Stimulated activated CD4-positive, alpha-beta T cell treated with anti-CD3 and anti-CD28 coated beads, Interleukin-1b, Interleukin-23, amount 100 ng/mL, for 4 hours (primary cell): ENCODE measurements at places on chromosomes 6 and 20.
A peak's percentile ranks its signal among the peaks of the same experiment; 100 is the strongest.

DNA sequence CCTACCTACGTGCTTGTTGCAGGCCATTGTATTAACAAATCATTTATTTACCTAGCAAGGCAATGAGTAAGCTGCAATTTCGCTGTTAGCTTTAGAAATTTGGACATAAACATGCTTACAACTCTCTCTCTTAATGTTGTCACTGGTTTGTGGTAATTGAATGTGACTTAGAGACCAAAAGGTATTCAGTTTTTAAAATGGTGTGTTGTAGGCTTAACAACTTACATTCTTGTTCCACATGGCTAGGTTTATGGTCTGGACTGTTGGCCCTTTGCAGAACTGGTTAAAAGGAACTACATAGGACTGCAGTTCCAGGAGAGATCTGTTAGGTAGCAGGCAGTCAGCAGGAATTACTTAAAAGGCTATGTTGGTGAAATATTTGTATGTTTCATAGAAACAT lies 10.3 kb upstream of the CTAGE9 start:
- no peak for DNase-seq

GRCh38 chr6:160398674-160399271 lies 50.6 kb downstream of the SLC22A3 start:
- no peak for DNase-seq

DNA sequence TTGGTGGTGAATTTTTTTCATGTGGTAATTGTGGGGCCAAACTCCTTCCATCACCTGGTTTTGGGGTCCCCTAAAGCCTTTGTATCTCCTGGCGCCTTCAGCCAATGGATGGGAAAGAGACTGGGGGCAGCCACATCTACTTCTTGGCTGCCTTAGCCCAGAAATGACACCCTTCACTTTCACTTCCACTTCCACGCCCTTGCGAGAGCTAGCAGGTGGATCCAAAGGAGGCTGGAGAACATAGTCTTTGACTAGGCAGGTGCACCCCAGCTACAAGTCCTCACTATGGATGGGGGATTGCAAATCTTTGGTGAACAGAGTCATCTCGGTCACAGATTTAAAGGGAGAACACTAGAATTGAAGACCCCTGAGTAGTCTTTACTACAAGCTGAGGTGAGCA lies 70.8 kb downstream of the NDUFAF5 start:
- DNase-seq = no peak

DNA sequence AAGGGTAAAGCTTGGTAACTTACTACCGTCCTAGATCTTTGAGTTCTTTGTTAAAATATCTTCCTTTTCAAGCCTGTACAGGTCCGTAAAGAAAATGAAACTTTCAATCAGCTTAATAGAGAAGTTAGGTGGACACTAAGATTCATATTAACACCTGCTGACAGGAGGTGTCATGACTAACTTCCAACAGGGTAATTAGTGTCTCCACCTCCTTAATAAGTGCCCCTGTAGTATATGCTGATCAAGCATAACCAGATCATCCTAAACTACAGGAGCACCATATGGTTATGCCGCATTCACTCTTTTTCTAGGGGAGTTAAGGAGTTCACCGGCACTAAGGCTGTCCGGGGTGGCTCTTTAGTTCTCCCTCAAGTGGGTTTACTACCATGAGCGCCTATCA lies 23.9 kb upstream of the RALGAPA2 start:
- DNase-seq = no peak

DNA sequence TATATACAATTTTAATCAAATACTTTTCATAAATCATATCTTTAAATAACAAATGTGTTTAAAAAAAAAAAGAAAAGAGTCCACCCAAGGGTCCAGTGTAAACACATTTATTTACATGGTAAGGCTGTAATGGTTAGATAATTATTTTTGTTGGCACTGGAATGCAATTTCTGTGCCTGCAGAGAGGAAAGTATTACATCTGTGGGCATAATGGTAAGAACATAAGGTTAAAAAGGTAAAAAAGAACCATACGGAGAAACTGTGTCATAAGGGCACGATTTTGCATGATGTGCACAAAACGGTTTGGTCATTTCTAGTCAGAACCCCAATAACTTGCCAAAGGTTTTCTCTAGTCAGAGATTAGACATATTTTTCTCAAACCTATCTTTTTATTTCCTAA lies 54.3 kb downstream of the RWDD2A start:
- no peak for DNase-seq

DNA sequence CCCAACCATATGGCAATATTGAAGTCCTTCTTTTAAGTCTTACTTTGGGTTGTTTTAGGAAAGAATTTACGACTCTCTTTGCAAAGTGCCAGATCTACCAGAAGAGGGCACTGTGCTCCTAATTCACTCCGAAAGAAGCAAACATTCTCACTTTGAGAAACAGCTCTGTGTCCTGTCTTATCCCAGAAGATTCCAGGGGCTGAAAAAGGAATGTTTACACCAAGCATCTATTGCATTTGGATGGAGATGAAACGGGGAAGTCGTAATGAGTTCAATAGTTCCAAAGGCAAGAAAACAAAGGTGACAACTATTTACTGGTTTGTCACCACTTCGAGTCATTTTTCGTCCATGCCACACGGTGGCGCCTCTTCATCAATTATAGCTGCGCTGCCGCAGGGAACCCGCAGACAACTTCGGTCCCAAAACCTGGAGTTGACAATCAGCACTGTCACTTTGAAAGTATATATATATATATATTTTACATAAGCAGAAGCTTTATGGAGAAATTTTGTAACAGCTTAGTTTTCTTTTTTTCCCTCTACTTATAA lies 121.6 kb downstream of the MOXD1 start:
- peak; percentile 67 for DNase-seq

DNA sequence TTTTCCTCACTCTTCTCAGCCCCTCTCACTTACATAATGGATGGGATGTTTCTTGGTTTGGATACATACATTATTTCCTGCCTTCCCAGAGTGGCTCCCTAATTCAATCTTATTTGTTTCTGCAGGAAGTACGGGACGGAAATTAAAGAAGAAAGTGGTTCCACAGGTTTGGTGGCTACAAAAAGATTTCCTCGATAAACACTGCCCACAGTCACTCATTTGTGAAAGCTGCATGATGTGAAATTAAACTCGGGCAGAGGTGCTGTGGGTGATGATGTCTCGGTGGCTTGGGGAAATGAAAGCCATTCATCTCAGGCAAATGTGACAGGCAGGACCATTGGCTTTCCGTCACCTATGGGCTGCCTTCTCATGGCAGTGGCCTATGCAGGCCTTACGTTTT lies 119.5 kb upstream of the KCNG1 start:
- no peak for DNase-seq

GRCh38 chr20:3276680-3277015 lies 37.7 kb upstream of the SLC4A11 start:
- DNase-seq = no peak

GRCh38 chr6:13140980-13141379 lies 187.4 kb downstream of the TBC1D7 start:
- no peak for DNase-seq

GRCh38 chr6:11770546-11771466 lies 7.8 kb downstream of the ADTRP start:
- no peak for DNase-seq

- no peak for DNase-seq
Observed at GRCh38 chr6:132489376-132489775, 23.5 kb downstream of the STX7 start.

- no peak for DNase-seq
Observed at GRCh38 chr6:87541041-87541440, 48.7 kb downstream of the RARS2 start.

- DNase-seq = no peak
Observed at GRCh38 chr6:23752414-23752813, 373.6 kb upstream of the NRSN1 start.

DNA sequence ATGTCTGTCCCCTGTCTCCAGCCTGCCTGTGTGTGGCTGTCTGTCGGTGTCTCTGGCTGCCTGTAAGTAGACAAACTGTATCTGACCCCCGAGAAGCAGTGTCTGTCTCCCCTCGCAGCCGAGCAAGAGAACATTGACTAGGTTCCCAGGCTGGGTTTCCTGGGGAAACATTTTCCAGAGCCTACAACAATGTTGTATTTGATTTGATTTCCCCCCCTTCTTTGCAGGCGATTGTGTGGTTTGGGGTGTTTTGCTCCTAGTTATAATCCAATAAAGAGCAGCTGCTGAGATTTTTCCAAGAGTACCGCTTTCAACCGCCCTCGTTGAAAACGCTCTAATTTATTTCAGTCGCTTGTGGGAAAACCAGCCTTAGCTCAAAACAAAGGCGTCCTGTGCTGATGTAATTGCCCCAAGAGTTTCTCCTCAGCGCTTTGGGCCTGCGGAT lies 92.6 kb downstream of the CDC5L start:
- DNase-seq = no peak

GRCh38 chr6:78770765-78771164 lies 96.6 kb upstream of the IRAK1BP1 start:
- no peak for DNase-seq

GRCh38 chr6:150931405-150931804 lies 65.9 kb downstream of the MTHFD1L start:
- no peak for DNase-seq

GRCh38 chr20:10312111-10312510 lies 93.5 kb downstream of the SNAP25 start:
- DNase-seq = no peak

DNA sequence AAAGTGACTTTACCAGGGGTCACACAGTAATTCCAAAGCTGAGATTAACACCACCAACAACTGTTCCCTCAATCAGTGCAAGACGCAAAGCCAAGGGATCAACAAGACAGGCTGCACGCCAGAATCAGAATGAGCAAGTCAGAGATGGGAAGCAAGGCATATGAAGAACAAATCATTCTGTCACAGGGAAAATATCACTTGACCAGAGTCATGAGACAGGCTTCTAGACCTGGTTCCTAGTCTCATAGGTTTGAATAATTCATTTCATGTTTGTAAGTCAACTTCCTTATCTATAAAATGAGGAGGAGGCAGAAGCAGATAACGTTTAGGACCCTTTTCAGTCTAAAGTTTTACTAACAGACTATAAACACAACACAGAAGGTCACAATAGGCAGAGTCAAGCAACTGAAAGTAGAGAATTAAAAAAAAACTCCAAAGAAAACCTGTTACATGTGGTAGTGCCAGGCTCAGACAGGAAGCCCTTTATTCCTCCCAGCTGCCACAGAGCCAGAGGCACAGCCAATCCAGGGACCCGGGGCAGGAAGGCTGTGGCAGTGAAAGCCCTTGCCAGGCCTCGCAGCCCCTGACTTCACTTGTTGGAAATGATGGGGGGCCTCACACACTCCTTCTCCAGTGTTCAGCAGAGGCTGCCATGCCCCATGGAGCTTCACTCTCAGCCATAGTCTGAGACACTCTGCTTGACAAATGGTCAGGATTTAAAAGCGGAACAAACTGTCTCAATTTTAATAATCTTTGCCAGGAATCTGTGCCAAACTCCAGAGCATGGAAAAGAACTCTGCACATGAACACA lies 29.2 kb upstream of the DST start:
- DNase-seq = no peak

DNA sequence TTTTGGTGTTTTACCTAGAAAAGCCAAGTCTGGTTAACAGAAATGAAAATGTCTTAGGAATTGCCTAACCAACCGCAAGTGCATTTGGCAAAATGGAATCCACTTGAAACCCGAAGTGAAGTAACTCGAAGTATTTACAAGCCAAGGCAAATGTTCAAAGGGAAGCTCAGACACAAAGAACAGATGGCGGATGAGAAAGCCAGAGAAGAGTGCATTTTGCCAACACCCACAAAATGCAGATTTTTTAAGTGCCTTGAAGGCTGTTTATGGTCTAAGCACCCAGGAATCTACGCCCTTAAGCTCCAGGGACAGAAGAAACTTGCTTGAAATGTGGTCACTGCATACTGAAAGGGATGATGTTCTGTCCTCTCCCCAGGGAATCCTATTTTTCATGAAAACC lies 70.0 kb upstream of the TBXT start:
- no peak for DNase-seq

DNA sequence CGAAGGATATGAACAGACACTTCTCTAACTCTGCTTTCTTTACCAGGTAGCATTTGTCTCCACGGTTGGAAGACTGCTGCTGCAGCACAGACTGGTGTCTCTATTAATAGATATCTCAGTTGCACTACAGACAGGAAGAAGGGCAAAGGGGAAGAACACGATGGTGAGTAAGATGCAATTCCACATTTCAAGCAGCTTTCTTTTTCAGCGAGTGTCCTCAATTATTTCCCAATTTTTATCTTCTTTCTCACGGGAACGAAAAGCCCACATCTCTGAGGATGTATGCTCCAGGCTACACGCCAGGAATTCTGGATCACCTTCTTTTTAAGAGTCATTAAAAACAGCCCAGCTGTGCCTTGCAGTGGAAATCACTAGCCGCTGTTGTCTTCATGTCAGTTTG lies 311.6 kb upstream of the ECI2 start:
- DNase-seq = no peak

- DNase-seq = no peak
Observed at GRCh38 chr6:108030211-108030610, 44.3 kb downstream of the OSTM1 start.

DNA sequence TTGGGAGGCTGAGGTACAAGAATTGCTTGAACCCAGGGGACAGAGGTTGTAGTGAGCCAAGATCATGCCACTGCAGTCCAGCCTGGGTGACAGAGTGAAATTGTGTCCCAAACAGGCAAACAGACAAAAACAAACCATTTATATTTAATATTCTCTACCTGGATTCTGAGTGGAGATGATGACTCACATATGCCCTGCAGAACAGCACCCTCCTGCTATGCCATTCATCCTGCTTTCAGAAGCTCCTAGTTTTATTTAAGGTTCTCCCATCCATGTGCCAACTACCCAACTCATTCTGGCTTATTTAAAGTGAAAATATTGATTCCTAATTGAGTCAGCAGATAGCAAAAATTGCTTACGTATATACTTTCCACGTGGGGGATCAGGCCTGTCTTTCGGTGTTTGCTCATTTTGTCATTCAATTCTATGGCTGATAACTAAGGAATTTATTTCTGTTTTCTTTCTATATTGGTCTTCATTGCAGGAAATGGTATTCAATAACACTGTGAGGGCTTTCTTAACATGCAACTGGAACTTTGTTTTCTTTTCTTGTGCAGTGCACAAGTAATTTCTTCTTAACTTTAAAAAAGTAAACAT lies 459.1 kb upstream of the JAG1 start:
- no peak for DNase-seq

DNA sequence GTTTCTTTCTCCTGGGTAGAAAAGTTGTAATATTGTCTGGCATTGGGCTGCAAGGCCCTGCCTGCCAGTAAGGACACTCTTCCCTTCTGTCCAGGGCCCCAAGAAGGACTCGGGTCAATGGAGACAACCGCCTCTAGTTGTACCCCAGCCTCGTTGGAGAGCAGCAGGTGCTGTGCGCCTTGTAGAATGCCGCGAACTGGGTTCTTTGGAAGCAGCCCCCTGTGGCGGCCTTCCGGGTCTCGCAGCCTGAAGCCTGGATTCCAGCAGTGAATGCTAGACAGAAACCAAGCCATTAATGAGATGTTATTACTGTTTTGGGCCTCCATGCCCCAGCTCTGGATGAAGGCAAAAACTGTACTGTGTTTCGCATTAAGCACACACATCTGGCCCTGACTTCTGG lies 37.0 kb downstream of the PLCG1 start:
- no peak for DNase-seq

GRCh38 chr6:21891080-21891479 lies 297.5 kb downstream of the SOX4 start:
- DNase-seq = no peak
